ENCODE measurements at places on chromosomes 4 and X.

GRCh38 chr4:169009286-169010124 lies 550 bp downstream of the CBR4 start:
- peak; percentile 58 for DNase-seq

- DNase-seq: no peak
Measured at GRCh38 chrX:107454302-107454701, 4.8 kb downstream of the FRMPD3 start.

- DNase-seq: no peak
Measured at GRCh38 chrX:135087867-135088266, 32.5 kb downstream of the ETDB start.

- no peak for DNase-seq
Measured at GRCh38 chrX:50952406-50952805, 41.9 kb downstream of the BMP15 start.

GRCh38 chr4:135497563-135498152 lies 1296.1 kb upstream of the PABPC4L start:
- no peak for DNase-seq

DNA sequence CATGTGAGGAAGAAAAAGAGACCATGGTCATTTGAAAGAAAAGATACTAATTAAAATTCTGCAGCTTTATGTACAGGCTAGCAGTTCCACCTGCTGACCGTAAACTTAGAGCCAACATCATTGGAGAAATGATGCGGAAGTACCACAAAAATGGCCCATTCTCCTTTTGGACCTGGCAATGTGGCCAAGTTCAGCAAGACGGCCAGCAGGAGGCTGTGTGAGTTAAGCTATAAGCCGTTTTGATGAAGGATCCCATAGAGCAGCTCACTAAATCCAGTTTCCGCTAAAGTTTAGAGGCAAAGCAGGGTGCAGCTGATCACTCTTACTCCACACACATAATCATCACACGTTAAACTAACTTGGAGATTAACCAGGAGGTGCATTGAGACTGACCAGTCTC lies 133.8 kb downstream of the LDB2 start:
- no peak for DNase-seq

GRCh38 chr4:182562350-182562749 lies 319.1 kb downstream of the TENM3 start:
- no peak for DNase-seq

DNA sequence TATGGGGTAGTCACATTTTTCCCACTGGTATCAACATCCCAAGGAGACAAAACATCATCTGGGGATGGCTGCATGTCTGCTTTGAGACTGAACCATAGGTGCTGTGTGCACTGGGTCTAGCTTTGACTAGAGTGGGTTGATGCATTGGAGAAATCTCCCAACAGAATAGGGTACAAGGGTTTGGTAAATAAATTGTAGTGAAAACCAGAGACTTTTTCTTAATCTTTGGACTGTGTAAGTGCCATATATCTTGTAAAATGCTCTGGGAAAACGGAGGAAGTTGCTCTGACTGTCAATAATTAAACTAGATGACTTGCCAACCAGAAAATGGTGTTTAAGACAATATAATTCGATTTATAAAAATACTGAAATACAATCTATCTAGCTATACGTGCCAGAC lies 1064.0 kb upstream of the SLIT2 start:
- DNase-seq: no peak

- no peak for DNase-seq
Measured at GRCh38 chr4:159735281-159736207, 632.7 kb downstream of the RAPGEF2 start.

DNA sequence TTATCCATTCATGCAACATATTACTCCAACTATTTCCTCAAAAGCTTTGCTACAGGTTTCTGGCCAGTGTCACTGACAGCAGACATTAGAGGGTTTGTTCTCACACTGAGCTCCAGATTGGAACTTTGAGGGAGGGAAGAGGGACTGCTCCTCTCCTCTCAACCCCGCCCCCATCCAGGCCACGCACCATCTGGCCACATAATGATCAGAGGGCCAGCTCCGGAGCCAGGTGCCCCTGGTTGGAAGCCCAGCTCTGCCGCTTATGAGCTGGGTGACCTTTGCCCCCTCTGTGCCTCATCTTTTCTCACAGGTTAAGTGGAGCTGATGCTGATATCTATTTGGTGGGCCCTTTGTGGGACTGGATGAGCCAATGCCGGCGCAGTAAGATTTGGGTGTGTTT lies 55.8 kb downstream of the C4orf50 start:
- DNase-seq: no peak

GRCh38 chr4:153771046-153771445 lies 11.2 kb upstream of the RNF175 start:
- DNase-seq: peak; percentile 47

DNA sequence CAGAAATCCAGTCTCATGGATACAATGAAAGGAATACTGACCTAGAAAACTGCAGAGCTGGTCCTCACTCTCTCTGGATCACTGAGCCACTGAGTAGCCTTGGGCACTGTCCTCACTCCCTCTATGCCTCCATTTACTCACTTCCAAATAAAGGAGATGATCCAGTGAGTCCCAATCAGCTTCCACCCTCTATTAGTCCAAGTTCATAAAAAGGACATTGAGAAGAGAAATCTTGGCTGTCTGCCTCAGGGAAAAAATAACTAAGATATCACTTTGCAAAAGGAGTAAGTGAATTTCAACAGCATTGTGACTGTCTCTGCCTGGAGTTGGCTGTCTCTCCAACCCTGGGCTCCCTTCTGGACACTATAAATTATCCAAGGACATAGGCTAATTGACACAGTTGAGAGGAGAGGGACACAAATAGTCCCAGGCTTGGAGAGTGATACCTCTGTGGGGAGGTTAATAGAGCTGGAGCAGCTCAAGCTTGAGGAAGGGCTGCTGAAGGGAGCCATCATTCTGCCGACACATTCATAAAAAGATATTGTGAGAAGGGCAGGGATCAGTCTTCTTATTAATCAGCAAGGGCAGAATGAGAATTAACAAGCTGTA lies 572.3 kb downstream of the RAB28 start:
- no peak for DNase-seq

GRCh38 chr4:187176261-187176910 lies 452.7 kb upstream of the FAT1 start:
- no peak for DNase-seq

GRCh38 chrX:8484360-8484949 lies 19.8 kb downstream of the VCX3B start:
- no peak for DNase-seq

DNA sequence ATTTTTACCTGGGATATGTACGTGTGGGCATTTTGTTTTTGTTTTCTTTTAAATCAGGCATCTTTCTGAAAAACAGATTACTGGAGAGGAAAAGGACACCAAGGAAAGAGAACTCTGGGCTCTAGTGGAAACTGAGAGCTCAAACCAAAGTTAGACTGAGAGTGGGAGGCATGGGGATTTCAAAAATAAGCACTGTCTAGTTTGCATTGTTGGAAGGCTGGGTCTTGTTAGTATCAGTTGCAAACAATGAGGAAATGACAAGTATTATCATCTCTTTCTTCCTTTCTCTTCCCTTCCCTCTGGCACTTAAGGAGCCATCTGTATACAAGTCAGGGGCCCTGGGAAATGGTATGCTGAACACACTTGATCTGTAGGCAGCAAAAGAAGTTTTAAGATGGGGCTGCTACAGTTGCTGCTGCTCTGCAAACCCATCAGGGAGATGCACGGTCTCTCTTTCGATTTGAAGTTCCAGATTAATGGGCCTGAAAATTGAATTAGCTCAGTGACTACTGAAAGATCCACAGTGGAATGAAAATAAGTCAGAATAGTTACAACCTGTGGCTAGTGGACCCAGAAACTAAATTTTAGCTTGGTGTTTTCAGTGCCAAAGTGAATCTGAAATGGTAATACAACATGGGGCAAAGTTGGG lies 48.0 kb upstream of the GRXCR1 start:
- no peak for DNase-seq

DNA sequence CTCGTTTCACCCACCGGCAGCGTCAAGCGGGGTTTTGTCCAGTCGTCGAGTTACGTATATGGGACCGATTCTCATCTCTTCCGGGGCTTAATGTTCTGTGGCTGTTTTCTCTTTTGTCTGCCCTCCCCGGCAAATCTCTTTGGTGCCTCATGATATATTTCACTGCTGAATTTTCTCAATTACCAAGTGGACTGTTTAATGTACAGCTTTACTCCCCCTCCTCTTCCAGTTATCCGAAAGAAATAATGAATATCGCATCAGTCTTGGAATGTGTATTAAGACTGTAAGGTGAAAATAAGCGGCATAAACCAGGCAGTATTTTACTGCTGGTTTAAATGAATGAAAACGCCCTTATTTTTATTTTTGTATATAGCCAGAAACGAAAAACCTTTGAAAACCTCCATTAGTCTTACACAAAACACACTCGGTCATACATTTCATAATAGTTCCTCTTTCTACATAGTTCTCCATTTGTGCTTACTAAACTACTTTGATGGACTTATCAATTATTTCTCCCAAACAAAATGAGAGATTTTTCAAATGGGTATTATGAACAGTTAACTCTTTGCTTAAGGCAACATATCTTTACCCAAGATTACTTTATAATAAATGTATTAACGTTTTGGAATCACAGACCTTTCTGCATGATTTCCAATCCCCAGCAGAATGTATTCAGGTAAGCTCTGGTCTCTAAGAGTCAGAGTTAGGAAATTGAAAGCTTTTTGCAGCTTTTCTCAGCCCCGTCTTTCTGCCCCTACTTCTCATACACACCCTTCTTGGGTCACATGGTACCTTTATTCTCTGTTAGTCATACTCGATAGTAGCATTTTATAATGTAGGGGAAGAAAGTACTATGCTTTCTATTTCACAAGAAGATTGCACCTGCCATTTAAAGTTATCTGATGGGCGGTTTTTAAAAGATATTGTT lies 979 bp downstream of the RP2 start:
- peak; percentile 73 for DNase-seq

GRCh38 chr4:185128272-185129119 lies 14.6 kb upstream of the SLC25A4 start:
- no peak for DNase-seq

- peak; percentile 19 for DNase-seq
Measured at GRCh38 chr4:77501851-77502250, 103.8 kb upstream of the CXCL13 start.

DNA sequence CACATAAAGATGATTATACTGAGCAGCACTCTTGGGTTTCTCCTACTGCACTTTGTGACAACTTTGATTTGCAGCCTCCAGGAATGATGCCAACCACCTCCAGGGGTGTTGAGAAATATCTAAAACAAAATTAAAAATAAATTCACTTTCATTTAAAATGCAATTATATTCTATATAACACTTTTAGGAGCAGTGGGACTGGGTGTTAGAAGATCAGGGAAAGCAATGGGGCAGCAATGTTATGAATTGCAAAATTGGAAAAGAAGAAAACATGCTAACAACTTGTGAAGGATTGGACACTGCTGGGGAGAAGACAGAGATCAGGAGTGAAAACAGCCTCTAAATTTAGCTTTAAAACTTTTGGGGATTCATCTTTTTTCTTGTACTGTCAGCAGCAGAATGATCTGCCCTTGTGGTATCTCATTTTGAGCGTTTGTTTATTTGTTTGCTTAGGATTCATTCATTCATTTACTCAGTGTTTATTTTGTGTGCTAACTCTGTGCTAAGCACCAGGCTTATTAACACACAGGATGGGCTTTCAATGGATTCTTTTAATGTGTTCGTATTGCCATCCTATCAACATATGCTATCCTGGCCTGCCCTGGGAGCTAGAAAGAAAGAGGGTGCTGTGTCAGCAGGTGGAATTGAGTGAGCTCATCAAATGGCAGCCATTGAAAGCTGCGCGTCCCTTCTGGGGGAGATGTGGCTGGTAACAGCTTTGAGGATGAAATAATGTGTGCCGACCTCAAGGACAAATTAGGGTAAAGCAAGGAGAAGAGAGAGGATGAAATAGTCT lies 96.5 kb downstream of the FRMPD4 start:
- DNase-seq: no peak

- no peak for DNase-seq
Measured at GRCh38 chrX:26664919-26665318, 448.9 kb downstream of the MAGEB5 start.

GRCh38 chrX:51759055-51759839 lies 16.0 kb downstream of the GSPT2 start:
- no peak for DNase-seq

DNA sequence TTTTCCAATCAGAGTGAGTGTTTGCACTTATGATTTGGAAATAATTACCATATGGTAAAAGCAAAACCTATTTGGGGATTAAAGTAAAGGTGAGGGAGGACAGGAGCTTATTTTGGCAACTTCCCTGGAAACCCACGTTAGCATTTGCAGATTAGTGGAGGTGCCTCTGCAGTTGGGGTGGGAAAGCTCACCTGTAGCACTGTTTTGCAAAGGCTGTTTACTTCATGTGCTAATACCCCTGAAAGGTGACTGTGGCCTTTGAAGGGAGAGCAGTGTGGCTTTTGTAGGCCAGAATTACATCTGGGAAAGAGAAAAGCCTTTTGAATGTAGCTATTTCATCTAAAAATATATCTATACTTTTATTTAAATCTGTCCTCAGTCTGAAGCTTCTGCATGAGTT lies 9.4 kb downstream of the SUPT20HL1 start:
- DNase-seq: no peak

DNA sequence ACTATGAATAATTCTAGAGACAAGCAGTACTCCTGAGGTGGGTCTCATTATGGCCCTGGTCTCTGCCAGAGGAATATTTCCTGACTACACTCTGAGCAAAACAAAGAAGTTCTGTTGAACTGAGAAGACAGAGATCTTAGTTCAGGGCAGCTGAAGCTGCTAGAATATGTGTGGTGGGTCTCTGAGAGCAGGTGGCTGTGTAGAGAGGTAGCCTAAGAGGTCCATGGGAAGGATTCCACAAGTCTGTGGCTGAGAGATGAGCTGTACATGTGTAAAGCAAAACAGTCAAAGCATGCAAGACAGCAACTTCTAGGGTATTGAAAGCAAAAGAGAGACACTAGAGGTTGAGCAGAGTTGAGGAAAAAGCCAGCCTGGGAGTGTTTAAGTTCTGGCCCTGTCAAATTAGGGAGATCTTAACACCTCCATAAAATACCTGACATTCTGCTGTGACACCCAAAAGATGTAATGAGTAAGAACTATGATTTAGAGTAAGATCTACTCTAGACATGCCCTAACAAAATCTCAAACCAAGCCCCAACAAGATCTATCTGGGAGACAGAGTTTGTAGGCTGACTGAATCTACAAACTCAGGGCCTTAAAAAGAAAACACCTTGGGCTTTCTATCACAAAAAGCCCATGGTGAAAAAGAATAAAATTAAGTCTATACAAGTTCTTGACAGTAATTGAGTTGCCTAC lies 274.4 kb downstream of the BANK1 start:
- no peak for DNase-seq

DNA sequence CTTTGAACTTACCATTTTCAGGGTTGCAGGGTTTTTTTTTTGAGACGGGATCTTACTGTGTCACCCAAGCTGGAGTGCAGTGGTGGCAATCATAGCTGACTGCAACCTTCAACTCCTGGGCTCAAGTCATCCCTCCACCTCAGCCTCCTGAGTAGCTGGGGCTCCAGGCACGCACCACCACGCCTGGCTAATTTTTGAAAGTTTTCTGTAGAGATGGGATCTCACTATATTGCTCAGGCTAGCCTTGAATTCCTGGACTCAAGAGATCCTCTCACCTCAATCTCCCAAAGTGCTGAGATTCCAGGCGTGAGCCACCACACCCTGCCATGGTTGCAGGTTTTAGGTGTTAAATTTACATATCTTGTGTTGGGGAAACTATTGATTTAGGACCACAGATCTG lies 64.5 kb downstream of the STOX2 start:
- DNase-seq: no peak
